Tongue (tissue), 3 donors: ENCODE measurements at places on chromosomes 16 and 17. TPM values are rescaled to one million over a fixed set of nuclear protein-coding genes. Genes with fewer than 3 reads are reported as not detected.

- no peak for DNase-seq
Observed at GRCh38 chr17:71511266-71511995, 609.4 kb upstream of the SOX9 start.

DNA sequence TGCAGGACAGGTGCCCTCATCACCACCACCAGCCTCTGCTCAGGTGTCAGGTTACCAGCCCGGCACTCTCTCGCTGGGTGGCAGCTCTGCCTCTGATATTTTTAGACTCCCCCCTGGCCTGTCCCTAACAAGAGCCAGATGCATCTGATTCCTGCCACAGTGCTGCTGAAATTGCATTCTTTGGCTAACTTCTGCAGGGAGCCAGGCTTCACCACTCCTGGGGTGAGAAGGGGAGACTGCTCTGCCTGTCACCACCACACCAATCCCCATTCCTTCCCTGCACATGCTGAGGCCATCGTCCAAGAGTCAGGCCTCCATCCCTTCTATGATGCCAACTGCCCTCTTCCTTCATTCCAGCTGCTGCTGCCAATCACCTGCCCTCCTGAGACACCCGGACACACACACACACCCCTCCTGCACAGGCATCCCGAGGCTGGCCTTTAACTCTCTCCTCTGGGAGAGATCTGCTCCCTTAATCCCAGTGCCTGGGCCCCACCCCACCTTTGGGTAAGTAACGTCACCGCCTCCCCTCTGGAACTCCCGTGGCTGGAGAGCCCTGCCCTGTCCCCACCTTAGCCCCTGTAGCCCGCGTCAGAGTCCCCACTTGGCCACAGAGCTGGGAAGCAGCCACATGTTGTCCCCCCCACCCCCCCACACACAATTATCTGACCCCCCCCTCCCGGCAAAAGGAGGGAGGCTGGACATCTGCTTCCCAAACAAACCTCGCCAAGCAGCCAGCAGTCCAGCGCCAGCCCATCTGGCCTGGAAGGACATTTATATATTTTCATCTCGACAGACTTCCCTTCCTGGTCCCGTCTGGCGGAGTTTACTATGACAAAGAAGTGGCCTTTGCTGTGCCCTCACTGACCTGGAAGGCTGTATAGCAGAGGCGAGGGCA, 2.8 kb downstream of the EMP2 start:
- DNase-seq, result peak; percentile 96

Gene UMOD
- total RNA-seq, result not detected

- no peak for DNase-seq
Observed at GRCh38 chr17:67434061-67434525, 57.0 kb downstream of the PITPNC1 start.

DNA sequence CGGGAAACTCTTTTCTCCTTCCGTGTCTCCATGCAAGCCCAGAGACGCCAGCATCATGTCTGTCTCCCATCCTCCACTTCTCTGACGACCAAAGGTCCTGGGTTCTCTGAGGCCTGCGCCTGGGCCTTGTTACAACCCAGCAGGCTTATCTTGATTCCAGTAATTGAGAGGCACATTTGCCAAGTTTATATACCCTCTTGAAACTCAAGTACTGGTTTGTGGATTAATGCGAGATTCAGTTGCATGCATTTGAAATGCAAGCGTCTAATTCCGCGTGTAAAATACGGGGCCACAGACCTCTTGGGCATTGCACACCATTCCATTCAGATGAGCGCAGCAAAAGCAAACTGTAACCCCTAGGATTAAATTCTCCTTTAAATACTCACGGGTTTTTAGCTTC, 28.7 kb upstream of the CRISPLD2 start:
- peak; percentile 71 for DNase-seq

GRCh38 chr16:22948058-22948602, 134.2 kb downstream of the HS3ST2 start:
- DNase-seq, result no peak

Gene AHSP
- total RNA-seq, result 4.2 TPM

GRCh38 chr17:63439687-63440086, 6.4 kb downstream of the CYB561 start:
- no peak for DNase-seq

GRCh38 chr16:80547145-80547544, 6.4 kb downstream of the DYNLRB2 start:
- DNase-seq, result no peak

DNA sequence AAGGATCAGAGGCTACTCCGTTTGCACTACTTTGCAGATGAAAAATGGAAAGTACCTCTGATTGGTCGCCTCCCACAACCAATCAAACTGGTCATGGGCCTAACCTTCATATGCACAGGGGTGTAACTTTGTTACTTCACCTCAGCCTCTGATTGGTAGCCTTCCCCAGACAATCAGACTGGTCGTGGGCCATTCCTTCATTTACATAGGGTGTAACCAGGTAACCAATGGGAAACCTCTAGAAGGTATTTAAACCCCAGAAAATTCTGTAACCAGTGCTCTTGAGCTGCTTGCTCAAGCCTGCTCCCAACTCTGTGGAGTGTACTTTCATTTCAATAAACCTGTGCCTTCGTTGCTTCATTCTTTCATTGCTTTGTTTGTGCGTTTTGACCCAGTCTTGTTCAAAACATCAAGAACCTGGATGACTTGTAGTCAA, 39.2 kb upstream of the USP22 start:
- DNase-seq, result no peak

DNA sequence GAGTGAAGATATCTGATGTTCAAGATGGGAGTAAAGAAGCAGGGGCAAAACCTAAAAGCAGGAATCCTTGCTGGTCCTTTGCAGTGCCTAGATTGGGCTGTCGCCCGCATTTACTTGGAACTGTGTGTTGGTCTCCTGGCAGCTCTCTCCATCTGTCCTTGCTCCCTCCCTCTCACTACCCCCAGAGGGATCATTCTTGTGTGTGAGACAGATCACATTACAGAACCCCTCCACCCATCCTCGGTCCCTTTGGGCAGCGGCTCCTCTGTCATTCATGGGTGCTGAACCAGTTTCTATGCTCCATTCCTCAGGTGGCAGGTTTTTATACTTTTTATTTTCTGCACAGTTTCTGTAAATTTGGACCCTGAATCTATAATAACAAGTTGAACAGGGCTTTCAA, 99.4 kb upstream of the MYOCD start:
- DNase-seq, result no peak

Gene CSH1
- not detected for total RNA-seq

DNA sequence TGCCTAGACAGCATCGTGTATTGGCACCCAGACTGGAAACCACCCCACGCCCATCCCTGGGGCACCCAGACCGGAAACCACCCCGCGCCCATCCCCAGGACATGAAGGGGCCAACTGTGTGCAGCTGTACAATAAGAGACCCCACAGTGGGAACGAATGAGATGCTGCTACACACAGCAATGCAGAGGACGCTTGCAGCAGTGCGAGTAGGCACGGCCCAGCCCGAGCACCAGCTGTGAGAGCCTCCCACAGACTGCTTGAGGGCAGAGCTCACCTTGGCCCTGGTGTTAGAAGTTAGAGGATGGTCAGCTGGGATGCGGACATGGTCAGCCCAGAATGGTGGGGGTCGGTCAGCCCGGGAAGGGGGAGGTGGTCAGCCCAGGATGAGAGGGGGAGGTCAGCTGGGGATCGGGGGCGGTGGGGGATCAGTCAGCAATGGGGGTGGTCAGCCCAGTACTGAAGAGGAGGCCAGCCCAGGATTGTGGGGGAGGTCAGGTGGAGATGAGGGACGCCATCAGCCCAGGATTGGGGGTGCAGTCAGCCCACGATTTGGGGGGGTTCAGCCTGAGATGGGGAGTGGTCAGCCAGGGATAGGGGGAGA, 340.0 kb downstream of the C16orf95 start:
- DNase-seq, result no peak
